NCI-H2029 treated with DMSO at 0.1 percent for 48 hours (cell line): ENCODE measurements at places on chromosomes 2 and 18.

- DNase-seq: no peak
Observed at GRCh38 chr2:126886211-126886915, 12.3 kb upstream of the TEX51 start.

DNA sequence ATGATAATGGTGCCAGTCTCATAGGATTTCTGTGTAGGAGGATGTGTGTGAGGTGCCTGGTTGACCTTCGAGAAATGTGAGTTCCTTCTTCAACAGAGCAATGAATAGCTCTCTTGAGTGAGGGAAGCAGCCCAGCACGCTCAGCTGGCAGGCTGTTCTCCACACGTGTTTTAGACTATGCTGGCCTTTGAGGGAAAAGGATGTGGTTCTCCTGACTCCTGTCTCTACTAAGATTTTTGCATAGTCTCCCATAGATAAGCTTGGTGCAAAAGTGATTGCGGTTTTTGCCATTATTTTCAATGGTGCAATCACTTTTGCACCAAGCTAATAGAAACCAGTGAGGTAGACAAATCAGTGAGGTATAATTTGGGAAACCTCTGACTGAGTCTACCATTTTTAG is 284.1 kb downstream of the SLC4A3 start:
- DNase-seq: no peak

GRCh38 chr18:22169889-22170420 is 566 bp downstream of the GATA6 start:
- no peak for DNase-seq

- no peak for DNase-seq
Observed at GRCh38 chr2:118580651-118581050, 266.8 kb downstream of the EN1 start.

DNA sequence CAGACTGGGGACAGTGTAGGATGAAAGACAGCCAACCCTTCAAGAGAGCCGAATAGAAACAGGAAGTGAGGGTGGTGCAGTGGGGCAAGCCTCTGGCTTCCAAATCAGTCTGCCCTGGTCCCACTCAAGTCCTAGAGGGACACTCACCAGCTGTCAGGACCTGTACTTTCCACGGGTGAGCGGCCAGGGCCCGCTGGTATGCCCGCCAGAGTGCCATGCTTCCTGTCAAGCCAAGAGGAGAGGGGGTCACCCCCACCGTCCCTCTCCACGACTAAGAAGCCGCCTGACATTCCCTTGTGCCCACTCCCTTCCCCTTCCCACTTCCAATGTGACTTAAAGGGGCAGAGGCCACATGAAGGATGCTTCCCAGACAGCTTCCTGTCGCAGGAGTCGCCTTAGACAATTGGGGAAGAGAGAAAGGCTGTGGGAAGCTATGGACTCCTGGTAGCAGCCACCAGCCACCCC is 564 bp downstream of the MPV17 start:
- DNase-seq: no peak

DNA sequence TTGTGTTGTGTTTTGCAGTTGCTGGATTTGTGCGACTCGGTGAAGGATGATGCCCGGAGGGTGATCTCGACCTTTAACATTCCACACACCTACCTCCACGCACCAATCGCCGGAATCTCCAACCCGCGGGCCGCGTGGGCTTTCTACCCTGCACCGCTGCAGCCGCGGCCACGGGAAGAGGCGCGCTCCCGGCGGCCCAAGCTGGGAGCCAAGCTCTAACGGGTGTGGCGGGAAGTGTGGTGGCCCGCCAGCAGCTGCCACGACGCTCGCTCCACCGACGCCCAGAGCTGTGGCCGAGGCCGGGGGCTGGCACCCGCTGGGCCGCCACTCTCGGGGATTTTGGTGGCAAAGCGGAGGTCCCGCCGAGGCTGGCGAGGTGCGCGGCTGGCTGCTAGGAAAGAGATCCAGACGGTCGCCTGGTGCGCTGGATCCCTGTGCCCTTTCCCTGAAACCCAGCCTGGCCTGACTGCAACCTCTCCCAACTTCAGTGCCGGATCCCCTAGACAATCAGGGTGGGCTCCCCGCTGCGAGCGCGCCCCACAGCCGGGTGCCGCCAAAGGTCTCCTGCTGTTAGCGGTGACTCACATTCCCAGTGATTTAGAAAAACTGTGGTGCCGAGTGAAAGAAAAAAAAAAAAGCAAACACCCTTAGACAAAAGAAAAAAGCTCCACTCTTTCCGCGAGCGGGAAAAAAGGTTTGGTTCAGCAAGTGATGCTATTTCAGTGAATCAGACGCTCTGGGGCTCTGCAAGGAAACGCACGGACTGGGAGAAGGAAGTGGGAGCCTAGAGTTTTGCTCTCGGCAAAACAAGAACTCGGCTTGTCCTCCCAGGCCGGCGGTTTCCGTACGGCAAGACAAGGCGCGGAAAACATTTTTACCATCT is 2.9 kb upstream of the BCL2L11 start:
- no peak for DNase-seq

DNA sequence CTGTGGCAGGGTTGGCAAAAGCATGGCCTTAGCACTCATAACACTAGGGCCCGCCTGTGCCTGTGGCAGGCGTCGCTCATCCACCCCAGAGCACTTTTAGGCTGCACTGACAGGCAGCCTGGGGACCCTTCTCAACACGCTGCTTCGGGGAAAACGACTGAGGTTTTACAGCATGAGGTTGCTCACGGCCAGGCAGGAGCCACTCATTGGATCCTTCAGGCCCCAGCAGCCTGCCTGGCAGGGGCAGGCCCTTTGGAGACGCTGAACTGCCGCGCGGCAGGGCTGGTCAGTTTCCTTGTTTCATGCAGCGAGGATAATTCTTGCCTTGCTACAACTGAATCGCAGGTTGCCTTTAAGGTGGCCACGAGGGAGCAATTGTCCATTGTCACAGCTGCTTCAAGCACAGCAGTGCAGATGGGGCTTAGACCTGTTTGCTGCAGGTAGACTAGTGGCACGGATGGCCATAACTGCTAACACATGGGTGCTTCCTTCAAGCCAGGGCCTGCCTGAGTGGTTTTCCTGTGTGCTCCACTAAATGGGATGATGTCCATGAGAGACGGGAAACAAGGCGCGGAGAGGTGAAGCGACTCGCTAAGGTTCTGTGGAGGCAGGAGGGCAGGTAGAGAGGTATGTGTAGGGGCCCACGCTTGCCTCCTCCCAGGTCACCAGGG is 49.9 kb upstream of the HS6ST1 start:
- DNase-seq: no peak

- DNase-seq: no peak
Observed at GRCh38 chr2:210003359-210003758, 921 bp downstream of the RPE start.

GRCh38 chr2:25980951-25981350 is 1.3 kb downstream of the KIF3C start:
- DNase-seq: no peak

- DNase-seq: no peak
Observed at GRCh38 chr2:1767939-1768691, 23.8 kb upstream of the PXDN start.

- no peak for DNase-seq
Observed at GRCh38 chr2:69310111-69311023, 76.7 kb downstream of the GFPT1 start.

DNA sequence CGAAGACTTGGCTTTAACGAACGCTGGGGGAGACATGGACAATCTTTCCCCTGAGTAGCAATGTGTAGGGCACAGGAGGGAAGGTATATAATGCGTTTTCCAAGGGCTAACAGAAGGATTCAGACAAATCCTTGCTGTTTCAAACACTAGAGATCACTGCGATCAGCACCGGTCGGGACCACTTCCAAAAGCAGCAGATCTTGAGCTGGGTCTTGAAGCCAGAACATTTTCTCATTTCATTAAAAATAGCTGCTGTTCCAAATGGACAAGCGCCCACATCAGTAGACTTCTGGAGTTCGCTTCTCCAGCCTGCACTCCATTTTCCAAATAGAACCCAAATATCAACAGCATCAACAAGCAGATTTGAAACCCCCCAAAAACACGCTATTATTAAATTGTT is 65.1 kb upstream of the MAPRE2 start:
- DNase-seq: no peak
